Body of pancreas (tissue), 4 donors: ENCODE measurements at places on chromosomes 7 and 10. TPM values are rescaled to one million over a fixed set of nuclear protein-coding genes. Genes with fewer than 3 reads are reported as not detected.

Gene AKR1C4
- not detected for total RNA-seq

GRCh38 chr10:121708728-121709674 is 110.8 kb upstream of the FGFR2 start:
- H3K4me3 ChIP-seq, result no peak overlapping the region
- H3K36me3 ChIP-seq, result no peaks in the 10 kb centered on the region
- DNase-seq, result no peak
- H3K27me3 ChIP-seq, result no peaks in the 10 kb centered on the region
- no peak overlapping the region for H3K27ac ChIP-seq

DNA sequence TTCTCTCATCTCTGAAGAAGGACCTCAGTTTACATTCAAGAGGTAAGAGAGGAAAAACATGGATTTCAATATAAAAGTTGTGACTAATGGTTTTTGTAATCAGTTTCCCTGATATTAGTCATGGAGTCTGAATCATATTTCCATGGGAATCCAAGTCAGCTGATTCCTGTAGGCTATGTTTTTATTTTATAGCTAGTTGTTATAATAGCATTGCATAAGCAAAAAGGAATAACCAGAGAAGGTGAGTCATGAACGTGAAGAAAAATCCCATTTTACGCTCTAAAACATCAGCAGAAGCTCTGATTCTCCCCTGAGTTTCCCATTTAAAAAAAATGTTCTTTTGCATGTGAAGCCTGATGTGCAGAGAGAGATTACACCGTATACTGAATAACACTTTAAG is 299.3 kb downstream of the SFMBT2 start:
- no peaks in the 10 kb centered on the region for H3K4me1 ChIP-seq
- no peak overlapping the region for H3K4me3 ChIP-seq
- no peak overlapping the region for H3K27ac ChIP-seq
- no peaks in the 10 kb centered on the region for H3K27me3 ChIP-seq

- no peak overlapping the region for H3K4me3 ChIP-seq
- H3K36me3 ChIP-seq, result no peaks in the 10 kb centered on the region
- DNase-seq, result no peak
- no peak overlapping the region for H3K27ac ChIP-seq
These were observed 2.3 kb downstream of the FBXO24 start for GRCh38 chr7:100588438-100588837.

DNA sequence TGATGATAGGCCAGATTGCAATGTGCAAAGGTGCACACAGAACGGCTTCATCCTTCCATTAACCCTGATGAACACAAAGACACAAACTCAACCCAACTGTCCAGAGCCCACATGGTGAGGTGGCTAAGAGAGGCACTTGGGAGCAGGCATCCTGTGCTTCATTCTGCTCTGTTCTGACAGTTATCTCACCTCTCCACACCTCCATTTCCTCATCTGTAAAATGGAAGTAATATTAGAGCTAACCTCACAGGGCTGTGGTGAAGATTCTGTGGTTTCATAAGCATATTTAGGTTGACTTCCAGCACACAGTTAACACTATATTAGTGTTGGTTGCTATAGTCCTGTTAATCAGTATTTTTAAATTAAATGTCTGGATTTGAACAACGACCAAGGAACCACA is 126.3 kb downstream of the TAX1BP1 start:
- no peaks in the 10 kb centered on the region for H3K27me3 ChIP-seq
- H3K36me3 ChIP-seq, result no peaks in the 10 kb centered on the region

Gene TSPAN15
- total RNA-seq, result 32.0 TPM

- H3K27ac ChIP-seq, result no peak overlapping the region
- H3K4me3 ChIP-seq, result no peak overlapping the region
- no peaks in the 10 kb centered on the region for H3K36me3 ChIP-seq
- no peaks in the 10 kb centered on the region for H3K4me1 ChIP-seq
These were observed 8.5 kb downstream of the CPED1 start for GRCh38 chr7:120996988-120997345.

- no peak for DNase-seq
- no peaks in the 10 kb centered on the region for H3K36me3 ChIP-seq
- H3K27ac ChIP-seq, result no peak overlapping the region
- no peaks in the 10 kb centered on the region for H3K4me1 ChIP-seq
- no peaks in the 10 kb centered on the region for H3K27me3 ChIP-seq
These were observed 30.5 kb upstream of the FBXW4 start for GRCh38 chr10:101725296-101726114.

DNA sequence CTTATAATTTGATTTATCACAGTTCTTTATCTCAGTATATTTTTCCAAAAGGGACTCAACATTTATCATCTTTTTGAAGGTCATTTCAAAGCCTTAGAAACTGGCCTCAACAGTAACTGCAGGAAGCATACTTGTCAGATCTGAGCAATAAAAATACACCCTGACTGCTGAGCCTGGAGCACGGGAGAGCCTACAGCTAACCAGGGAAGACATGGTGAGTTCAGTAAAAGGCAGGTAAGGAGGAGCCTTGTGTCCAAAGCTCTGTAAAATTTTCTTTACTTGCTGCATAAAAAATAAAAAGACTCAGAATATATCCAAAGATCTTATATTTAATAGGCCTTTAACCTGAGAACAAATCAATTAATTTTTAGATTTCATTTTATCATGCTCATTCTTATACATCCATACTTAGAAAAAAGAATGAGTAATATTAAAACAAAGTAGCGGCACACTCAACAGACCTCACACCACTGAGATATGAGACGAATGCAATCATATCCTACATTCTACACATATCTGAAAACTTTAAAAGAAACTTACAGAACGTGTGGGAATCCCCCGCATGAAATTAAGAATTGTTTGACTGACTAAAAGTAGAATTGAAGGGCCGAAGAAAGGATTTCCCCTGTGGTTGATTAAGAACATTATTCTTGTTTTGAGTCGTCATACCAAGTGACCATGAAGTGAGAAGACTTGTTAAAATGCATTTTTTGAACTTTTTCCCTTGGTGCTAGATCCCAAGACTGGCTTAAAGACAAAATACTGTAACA is 296.4 kb upstream of the MKLN1 start:
- H3K4me3 ChIP-seq, result no peak overlapping the region
- peaks cover 35% of the 10 kb centered on the region for H3K4me1 ChIP-seq
- DNase-seq, result no peak
- no peak overlapping the region for H3K27ac ChIP-seq
